ENCODE measurements at places on chromosomes 2 and 18. TPM values are rescaled to one million over a fixed set of nuclear protein-coding genes. Genes with fewer than 3 reads are reported as not detected.
A peak's percentile ranks its signal among the peaks of the same experiment; 100 is the strongest.

ANKRD36 gene
- 28.9 TPM for total RNA-seq

CERKL gene
- total RNA-seq = under 0.01 TPM

VWC2L gene
- total RNA-seq = under 0.01 TPM

SAG gene
- not detected for total RNA-seq

CTNNA2 gene
- not detected for total RNA-seq

SERPINB13 gene
- total RNA-seq = not detected

TCF4 gene
- 84.6 TPM for total RNA-seq

GPBAR1 gene
- total RNA-seq = under 0.01 TPM

PAIP2B gene
- total RNA-seq = under 0.01 TPM

HOXD8 gene
- 15.5 TPM for total RNA-seq

CDH19 gene
- not detected for total RNA-seq

GRCh38 chr18:55321265-55322177 is 266.5 kb downstream of the TCF4 start:
- peak; percentile 95 for DNase-seq

DNA sequence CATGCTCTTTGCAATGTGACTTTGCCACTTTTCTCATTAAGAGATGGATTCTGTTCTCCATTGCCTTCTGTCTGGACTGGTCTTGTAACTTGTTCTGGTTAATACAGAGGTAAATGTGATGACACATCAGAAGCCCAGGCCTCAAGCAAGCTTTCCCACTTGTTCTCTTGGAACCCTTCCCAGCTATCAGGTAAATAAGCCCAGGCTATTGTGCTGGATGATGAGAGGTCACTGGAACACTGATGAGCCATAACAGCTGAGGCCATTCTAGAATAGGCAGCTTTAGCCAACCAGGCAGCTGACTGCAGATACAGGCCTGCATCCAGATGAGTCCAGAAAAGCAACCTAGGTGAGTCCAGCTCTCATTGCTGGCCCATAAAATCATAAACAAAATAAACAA is 1007.0 kb upstream of the ACVR2A start:
- DNase-seq = no peak

DNA sequence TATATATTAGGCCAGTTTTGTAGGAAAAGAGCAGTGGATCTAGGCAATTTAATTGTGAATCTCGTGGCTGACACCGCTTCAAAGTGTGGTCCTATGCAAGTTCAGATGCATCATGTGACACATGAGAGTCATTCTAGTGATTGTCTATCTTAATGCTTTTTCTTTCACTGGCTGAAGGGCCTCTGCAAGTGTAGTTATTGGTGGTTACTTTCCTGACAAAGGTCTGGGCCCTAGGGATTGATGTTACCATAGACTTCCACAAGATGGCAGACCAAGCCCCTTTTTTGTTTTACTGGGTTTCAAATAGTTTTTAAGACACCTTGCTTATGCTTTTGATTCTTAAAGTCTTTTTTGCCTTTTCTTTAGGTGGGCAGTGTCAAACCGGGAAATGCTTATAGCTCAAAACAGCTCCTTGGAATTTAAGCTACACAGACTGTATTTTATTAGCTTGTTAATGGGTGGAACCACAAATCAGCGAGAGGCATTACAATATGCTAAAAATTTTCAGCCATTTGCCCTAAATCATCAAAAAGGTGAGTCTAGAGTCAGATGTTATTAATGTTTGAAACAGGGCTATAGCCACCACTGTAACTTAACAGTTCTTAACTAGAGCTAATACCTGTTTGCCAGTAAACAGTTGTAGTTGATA is 25.9 kb downstream of the CD8A start:
- DNase-seq = peak; percentile 48

DNA sequence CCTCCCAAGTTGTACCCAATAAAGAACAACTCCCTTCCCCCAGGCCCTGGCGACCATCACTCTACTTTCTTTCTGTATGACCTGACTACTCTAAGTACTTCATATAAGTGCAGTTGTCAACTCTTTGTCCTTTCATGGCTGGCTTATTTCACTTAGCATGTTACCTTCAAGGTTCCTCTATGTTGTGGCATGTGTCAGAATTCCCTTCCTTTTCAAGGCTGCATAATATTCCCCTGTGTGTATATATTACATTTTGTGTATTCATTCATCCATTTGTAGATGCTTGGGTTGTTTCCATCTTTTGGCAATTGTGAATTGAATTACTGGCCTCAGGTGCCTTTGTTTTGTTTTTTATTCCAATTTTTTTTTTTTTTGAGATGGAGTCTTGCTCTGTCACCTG is 181.9 kb upstream of the RAB12 start:
- no peak for DNase-seq

DNA sequence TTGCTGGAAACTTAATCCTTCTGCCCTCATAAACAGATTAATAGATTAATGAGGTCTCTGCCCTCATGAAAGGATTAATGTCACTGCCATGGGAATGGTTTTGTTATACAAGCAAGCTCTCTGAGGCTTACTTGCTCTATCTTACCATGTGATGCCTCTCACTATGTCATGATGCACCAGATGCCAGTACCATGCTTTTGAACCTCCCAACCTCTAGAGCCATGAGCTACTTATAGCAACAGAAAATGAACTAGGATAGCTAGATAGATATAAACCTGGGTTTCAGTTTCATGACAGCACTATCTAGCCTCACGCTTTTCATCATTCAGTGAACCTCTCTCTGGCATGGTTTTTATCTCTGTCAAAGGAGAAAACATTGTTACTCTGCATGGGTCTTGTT is 371.6 kb upstream of the LRP1B start:
- DNase-seq = no peak

DNA sequence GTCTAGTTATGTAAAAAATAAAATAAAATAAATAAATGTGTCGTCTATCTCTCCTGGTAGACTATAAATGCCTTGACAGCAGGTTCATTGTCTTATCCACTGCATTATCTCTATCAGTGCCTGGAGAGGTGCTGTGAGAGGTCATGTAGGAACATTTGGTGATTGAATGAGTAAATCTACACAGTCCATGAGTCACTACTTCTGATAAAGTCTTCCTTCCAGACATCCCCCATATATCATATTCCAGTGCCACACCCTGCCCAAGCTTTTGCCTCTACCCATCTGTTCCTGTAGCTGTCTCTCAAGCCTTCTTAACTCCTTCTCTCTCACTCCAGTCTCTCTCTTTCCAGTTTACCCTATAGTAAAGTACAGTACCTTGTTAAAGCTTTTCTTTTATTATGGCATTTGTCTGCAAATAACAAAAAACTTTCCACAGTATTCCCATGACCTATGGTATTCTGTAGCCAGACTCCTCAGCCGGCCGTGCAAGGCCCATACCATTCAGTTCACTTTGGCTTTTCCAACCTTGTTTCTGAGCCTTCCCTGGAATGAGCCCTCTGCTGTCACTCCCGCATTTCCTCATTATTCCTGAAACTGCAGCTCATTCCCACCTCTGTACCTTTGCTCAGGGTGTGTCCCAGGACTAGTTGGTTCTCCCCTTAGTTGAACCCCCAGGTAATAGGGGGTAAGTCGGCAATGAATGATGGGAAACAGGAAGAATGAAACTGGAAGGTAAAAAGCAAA is 37.5 kb downstream of the ANXA4 start:
- peak; percentile 67 for DNase-seq

DNA sequence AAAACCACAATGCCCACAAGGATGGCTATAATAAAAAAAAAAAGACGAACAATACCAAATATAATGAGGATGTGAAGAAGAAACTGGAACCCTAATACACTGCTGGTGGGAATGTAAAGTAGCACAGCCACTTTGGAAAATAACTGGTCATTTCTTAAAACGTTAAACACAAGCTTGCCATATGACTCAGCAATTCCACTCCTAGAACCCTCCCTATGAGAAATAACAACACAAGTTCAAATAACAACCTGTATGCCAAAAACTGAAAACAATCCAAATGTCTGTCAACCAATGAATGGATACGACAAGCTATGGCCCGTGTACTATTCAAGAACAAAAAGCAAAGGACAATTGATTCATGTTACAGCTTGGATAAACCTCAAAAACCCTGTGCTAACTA is 7.0 kb upstream of the ALPK2 start:
- peak; percentile 86 for DNase-seq

DNA sequence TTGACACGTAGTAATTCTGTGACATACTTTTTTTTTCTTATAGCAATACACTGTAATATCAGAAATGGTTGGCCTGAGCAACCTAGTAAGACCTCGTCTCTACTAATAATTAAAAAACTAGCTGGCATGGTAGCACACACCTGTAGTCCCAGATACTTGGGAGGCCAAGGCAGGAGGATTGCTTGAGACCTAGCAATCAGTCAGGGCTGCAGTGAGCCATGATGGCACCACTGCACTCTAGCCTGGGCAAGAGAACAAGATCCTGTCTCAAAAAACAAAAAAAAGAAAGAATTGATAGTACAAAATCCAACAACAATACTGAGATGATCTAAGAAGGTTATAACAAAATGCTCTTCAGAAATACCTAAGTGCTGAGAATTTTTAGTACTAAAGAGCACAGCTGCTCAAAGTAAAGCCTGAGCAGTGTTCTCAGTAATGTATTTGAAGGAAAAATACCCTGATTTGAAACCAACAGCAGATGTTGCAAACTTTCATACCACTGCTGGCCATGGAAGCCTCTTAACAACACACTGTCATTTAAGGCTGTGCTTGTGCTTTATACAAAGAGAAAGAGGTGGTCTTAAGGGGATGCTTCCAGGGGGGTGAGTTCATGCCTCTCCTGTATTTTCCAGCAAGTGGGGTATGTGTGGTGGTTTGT is 132.6 kb upstream of the CDCA7 start:
- DNase-seq = no peak

DNA sequence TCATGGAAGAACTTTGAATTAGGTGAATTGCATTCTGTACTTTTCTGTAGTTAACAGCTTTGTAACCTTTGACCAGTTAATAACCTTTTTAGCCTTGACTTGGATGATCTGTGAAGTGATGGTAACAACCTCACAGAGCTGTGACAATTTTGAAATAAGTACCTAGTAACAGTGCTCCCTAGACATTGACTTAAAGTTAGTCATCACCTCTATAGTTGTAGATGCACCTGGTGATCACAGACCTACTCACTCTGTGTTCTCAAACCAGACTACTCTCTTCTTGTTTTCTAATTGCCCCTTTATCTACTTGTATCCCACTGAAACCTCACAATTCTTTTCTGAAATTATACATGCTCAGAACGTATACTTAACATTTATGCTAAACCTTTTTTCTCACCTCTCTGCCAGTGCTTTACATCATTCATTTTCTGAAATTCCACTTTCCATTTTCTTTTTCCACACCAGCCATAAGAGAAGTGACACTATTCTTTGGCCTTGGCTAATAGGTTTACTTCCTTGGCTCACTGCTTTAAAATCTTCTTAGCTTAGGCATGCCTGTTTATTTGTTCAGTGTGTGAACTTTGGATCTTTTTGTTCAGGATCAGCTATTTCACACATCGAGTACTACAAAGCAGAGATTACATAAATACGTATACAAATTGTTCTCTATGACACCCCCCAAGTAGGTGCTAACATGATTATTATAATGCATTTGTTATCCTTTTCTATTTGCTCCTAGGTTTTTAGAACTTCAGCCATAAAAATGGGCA is 9.3 kb downstream of the YPEL5 start:
- DNase-seq = no peak

GRCh38 chr2:120398051-120398995 is 52.4 kb downstream of the INHBB start:
- DNase-seq = no peak

- peak; percentile 83 for DNase-seq
Observed at GRCh38 chr2:226693521-226693920, 106.1 kb downstream of the IRS1 start.

DNA sequence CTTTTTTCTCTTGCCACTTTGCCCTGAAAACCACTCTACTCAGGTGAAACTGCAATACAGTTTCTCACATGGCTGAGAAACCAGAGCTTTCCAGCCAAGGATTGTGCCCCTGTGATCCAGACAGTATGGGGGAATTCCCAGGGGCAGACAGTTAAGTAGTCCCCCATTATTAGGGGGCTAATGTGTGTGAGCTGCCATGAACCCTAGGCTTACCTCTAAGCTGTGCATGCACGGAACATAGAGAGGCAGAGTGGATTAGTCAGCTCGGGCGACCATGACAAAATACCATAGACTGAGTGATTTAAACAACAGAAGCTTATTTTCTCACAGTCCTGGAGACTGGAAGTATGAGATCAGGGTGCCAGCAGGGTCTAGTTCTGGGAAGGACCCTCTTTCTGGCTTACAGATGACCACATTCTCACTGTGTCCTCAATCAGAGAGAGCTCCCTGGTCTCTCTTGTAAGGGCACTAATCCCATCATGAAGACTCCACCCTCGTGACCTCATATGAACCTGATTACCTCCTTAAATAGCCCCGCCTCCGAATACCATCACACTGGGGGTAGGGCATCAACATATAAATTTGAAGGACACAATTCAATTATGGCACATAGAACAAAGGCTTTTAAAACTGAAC is 215.1 kb downstream of the EIPR1 start:
- DNase-seq = no peak

DNA sequence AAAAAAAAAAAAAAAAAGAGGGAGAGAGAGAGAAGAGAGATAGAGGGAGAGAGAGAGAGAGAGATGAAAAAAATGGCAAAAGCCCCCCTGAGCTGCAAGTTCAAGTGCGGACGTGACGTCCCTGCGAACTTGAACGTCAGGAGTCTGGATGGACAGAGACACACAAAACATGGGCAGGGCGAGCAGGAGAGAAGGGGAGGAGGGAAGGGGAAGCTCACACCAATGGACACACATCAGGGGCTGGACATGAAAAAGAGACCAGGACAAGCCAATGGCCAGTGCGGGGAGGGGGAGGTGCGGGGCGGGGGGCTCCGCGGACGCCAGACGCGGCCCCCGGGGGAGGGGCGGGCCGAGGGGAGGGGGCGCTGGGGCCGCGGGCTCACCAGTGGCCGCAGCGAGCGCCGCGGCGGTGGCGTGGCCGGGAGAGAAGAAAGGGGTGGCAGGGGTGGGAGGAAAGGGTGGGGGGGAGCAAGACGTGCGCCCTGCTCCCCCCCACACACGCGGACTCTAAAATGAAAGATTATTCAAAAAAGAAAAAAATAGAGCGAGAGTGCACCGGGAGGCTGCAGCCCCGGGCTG is at the start of gene BCL11A:
Gene BCL11A (minus strand): TSS at position 160 of the 579 bp plus-strand sequence. CDS start 384 bp downstream, outside the sequence.
- peak; percentile 74 for DNase-seq

- DNase-seq = no peak
Observed at GRCh38 chr18:52190631-52191030, 149.4 kb upstream of the DCC start.

DNA sequence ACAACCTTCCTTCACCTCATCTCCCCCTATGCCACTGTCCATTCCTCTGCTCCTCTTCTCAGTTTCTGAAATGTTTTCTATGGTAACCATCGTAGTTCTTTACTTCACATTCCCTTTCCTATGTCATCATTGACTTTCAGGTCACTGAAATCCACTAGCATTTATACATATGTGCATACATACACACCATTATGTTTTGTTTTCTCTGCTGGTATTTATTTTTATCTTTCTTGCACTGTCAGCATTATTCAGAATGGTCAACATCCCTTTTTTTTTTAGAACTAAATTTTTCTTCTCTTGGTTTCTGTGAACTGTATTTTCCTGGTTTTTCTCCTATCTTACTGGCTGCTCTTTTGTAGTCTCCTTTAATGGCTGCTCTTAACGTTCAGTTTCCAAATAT is 33.2 kb downstream of the ITGAV start:
- no peak for DNase-seq

All from fibroblast of villous mesenchyme (primary cell).